ENCODE measurements at places on chromosomes 4 and X. TPM values are rescaled to one million over a fixed set of nuclear protein-coding genes. Genes with fewer than 3 reads are reported as not detected.

The PAK3 gene
- 0.53 TPM for total RNA-seq

DNA sequence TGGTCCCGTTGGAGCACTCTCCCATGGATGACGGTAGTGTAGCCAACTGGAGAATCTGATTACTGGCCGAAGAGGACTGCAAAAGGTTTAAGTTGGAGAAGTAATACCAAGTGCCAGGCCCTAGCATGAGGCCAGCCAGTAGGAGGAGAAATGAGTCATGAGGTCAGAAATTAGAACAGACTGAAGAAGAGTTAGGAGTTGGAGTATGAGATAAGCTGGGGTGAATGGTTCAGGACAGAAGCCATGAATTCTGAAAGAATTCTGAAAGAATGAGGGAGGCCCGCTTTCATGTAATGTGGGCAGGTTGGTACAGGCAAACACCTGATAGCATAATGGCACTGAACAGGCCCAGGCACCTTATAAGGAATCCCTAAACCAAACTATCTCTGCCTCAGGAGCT is 18.4 kb upstream of the STK26 start:
- no peak for DNase-seq

GRCh38 chrX:153766098-153766817 is 2.2 kb downstream of the PLXNB3 start:
- no peak for DNase-seq

DNA sequence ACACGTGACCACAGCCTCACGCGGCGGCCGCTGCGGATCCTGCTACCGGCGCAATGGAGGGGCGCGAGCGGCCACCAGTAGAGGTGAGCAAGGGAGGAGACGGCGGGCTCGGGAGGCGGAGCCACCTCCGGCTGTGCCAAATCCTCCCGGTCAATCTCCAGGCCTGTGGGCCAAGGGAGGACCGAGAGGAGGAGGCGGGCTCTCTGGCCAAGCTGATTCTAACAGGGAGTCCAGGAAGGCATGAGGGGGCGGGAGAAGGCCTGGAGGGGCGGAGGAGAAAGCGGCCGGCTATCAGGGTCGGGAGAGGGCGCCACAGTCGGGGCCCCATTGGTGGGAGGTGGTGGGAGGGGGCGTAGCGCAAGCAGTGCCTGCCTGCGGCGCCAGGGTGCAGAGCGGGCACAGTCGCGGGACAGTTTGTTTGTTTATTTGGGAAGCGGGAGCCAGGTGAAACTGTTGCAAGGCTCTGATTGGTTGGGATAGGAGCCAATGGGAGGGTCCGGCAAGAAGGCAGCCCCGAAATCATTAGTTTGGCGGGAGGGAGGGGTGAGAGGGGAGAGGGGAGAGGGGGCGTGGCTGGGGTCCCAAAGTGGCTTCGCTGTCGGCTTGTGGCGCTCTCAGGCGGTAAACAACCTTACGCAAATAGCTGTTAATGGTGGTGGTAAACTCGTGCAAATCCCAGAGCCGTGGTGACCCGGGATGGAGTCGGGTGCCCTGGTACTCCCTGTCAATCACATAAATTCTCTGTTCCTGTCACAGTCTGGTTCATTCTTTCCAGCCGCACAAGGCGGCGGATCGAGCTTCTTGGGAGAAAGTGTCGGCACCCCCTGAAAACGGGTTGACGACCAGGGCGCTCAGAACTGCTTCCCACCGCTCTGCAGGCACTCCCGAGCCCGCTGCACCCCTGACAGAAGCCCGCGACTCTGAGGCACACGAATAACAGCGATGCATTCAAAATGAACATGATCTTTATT is at the start of gene IRS4:
TSS of gene IRS4 (minus strand) at position 55 of the 971 bp plus-strand sequence.
- DNase-seq: no peak

DNA sequence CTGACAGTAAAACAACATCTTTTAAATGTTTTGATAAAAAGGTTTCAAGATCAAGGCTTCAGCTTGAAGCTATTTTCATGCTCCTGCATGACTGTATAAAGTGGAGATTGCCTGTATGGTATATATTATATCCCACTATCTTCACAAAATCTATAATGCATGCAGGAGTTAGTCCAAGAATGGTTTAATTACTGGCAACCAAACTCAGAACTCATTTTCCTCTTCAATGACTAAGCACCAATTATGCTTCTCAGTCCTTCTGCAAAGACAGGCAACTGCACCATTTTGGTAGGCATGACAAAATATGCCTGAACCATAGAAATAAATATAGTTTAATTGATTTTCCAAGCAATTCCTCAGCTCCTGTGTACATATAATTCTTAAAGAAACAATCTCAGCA is 54.5 kb downstream of the NPY5R start:
- DNase-seq: no peak

The SPIN2A gene
- 0.89 TPM for total RNA-seq

DNA sequence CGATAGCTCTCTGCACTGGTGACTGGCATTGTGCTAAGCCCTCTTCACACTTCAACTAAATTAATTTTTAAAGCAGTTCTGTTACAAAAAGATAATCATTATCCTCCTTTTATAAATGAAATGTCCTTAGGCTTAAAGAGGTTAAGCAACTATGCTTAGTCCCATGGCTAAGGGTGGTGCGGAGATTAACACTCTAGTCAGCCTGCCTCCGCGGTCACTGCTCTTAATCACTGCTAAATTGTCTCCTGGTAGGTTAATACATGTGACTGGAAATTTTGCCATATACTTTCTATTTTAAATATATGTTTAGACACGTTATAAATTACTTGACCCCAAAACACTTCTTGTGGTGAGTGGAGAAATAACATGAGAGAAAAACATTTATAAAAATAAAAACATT is 473.7 kb downstream of the CENPC start:
- no peak for DNase-seq

The PABPC1L2B gene
- total RNA-seq: not detected

DNA sequence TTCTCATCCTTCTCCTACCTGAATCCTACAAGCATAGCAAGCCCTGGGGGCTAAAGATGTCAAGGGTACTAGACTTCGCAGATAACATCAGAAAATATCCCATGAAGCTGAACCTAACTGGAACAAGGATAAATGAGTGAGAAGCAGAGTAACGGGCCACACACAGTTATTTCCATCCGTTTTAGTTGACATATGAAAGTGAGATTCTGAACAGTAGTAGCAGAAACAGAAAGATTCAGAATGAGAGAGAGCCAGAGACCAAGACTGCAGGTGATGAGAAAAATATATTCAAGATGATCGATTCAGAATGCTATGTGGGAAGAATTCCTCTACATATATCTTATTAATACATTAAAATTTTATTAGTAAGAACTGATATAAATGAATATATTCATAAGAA is 165.1 kb downstream of the TSPAN5 start:
- no peak for DNase-seq

DNA sequence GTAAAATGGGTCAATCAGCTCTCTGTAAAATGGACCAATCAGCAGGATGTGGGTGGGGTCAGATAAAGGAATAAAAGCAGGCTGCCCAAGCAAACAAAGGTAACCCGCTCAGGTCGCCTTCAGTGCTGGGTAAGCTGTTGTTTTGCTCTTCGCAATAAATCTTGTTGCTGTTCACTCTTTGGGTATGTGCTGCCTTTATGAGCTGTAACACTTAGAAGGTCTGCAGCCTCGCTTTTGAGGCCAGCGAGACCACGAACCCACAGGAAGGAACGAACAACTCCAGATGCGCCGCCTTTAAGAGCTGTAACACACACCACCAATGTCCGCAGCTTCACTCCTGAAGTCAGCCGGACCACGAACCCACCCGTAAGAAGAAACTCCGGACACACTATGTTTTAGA is 11.5 kb upstream of the CAMK2D start:
- DNase-seq: peak; percentile 69

DNA sequence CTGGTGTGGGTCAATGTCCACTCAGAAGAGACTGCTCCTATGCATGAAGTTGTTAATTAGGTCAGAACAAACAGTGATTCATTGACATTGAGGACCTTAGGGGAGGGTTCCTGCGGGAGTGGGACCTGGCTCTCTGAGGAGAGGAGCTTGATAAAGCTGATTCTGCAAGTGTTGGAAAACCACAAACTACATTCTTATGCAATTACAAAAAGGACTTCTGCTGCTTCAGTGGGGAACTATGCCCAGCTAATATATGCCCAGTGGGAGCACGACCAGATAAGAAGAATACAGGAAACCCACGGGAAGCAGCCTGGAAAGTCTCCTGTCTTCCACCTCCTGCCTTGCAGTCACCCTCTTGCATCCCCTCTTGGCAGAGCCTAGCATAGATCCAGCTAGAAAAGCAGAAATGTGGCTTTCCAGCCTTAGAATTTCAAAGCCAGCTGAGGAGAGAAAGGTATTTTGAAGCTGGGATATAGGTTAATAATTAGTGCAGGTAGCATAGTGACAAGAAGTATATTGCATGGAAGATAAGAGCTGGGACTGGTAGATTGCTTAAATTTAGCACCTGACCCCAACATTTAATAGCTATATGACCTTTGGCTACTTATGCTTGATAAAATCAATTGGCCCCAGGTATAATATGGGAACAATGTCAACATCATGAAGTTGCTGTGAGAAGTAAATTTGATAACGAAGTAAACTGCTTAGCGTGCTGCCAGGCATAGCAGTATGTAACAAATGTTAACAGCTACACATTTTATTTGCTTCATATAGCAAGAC is 34.9 kb upstream of the UGT8 start:
- no peak for DNase-seq
